H7 (cell line): ENCODE measurements at places on chromosomes 1 and 21. TPM values are rescaled to one million over a fixed set of nuclear protein-coding genes. Genes with fewer than 3 reads are reported as not detected.

Gene GOLT1A
- 0.76 and 1.0 TPM in 2 replicates for total RNA-seq

Gene UBIAD1
- 26.2 and 27.6 TPM in 2 replicates for total RNA-seq

Gene KISS1
- not detected in 2 replicates for total RNA-seq

Gene FAM151A
- total RNA-seq, result not detected in 2 replicates

Gene KCNQ4
- total RNA-seq, result 1.5 and 2.7 TPM in 2 replicates

Gene CYP4A22
- not detected in 2 replicates for total RNA-seq

Gene PPM1J
- 4.6 and 7.7 TPM in 2 replicates for total RNA-seq

Gene PSMB2
- 48.4 and 50.6 TPM in 2 replicates for total RNA-seq

Gene FAM76A
- total RNA-seq, result 14.7 and 27.1 TPM in 2 replicates

Gene GBP5
- total RNA-seq, result not detected in 2 replicates

Gene AMPD1
- total RNA-seq, result 0.10 TPM in 1 of 2 replicates, not detected in the other

Gene PADI4
- 0.62 TPM in 1 of 2 replicates, not detected in the other for total RNA-seq

Gene TMCO4
- total RNA-seq, result 6.9 and 8.8 TPM in 2 replicates
